CD4-positive, alpha-beta T cell treated with Interleukin-21 for 1 hour (primary cell): ENCODE measurements at places on chromosomes 13 and 19.

DNA sequence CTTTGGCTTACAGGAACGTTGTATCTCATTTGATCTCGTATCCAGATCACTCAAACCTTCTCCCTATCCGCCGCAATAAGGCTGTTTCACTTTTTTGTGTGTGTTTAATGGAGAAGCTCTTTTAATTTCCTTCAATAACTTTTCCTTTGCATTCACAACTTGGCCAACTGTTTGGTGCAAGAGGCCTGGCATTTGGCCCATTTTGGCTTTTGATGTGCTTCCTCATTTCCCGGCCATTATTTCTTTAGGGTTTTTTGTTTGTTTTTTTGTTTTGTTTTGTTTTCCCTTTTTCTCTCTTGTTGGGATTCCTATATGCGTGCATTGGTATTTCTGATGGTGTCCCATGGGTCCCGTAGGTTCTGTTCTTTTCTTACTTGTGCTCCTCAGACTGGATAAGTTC, 6.1 kb upstream of the UPF3A start:
- DNase-seq, result no peak

DNA sequence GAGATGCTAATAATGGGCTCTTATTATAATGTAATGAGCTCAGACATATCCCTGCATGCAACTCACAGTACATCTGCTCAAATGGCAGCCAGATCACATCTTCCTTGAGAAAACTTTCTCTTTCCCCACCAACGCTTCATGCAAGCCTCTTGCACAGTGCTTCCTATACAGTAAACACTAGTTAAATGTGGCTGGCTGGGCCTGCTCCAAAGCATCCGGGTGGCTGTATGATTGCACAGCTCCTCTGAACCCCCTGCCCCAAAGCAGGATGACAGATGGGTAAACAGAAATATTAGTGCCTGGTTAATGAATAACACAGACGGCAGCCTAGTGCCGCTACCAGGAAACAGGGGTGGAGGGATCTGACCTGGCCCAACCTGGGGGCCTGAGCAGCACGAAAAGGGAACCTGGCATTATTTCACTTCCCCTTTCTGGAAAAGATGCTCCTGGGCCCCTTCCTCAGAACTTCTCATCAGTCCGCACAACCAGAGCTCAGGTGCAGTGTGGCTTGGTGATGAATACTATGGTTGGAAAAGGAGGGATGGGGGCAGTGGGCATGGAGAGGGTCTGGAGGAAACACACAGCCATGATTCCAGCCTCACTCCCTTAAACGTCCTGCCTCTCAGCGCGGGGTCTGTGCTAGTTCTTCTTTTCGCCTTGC, 10.8 kb downstream of the FFAR2 start:
- no peak for DNase-seq

GRCh38 chr13:79349011-79349410, 57.0 kb downstream of the RBM26 start:
- no peak for DNase-seq

- no peak for DNase-seq
These were observed 22.4 kb downstream of the RANBP3 start for GRCh38 chr19:5955636-5955935.

- DNase-seq, result no peak
These were observed 11.3 kb downstream of the PCID2 start for GRCh38 chr13:113196970-113197737.

GRCh38 chr19:44576843-44577565, 36.4 kb upstream of the IGSF23 start:
- DNase-seq, result no peak

GRCh38 chr13:27670861-27671260, 49.2 kb downstream of the POLR1D start:
- DNase-seq, result no peak

DNA sequence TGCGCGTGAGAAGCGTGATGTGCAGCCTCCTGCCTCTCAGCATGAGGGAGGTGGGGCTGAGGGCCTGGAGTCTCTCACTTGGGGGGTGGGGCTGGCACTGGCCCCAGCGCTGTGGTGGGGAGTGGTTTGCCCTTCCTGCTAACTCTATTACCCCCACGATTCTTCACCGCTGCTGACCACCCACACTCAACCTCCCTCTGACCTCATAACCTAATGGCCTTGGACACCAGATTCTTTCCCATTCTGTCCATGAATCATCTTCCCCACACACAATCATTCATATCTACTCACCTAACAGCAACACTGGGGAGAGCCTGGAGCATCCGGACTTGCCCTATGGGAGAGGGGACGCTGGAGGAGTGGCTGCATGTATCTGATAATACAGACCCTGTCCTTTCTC, 8.7 kb downstream of the CD177 start:
- DNase-seq, result no peak

DNA sequence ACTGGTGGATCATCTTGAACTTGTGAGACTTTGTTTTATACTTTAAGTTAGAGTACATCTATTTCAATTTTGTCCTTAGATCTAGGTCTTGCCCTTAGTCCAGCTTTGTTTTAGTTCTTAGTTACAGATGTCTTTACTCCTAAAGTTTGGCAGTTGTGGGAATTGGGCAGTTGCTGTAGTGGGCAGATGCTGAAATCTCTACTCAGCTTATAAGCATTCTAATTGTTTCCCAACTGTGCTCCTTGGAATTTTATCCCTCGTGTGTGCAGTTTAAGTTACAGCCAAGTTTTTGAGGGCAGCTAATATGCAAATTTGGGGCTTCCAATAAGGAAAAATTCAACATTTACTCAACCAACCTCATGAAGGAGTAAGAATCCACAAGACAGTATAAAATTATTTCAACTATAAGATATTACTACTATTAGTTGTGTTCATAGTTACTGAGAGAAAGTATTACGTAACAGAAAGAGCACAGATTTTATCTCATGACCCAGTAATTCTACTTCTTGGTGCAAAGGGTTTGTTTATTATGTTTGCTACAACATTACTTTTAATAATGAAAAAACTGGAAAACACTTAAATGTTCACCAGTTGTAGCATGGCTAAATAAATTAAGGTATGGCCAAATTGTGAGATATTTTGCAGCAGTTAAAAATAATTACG, 32.9 kb downstream of the CCDC122 start:
- no peak for DNase-seq

DNA sequence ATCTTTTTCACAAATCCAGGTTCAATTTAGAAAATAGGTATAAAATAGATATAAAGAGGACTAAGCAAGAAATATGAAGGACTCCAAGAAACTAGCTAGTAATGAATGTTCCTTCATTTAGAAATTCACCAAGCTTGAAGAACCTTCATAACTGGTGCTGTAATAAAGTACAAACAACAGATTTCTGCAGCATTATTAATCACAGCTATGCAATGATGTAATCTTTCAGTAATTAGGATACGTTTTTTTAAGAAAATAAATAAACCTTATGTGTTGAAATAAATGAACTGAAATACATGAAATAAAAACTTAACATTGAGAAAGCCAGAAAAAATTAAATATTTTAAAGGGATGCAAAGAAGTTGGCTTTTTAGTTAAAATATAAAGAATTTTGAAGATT, 236.1 kb downstream of the RGCC start:
- DNase-seq, result no peak

DNA sequence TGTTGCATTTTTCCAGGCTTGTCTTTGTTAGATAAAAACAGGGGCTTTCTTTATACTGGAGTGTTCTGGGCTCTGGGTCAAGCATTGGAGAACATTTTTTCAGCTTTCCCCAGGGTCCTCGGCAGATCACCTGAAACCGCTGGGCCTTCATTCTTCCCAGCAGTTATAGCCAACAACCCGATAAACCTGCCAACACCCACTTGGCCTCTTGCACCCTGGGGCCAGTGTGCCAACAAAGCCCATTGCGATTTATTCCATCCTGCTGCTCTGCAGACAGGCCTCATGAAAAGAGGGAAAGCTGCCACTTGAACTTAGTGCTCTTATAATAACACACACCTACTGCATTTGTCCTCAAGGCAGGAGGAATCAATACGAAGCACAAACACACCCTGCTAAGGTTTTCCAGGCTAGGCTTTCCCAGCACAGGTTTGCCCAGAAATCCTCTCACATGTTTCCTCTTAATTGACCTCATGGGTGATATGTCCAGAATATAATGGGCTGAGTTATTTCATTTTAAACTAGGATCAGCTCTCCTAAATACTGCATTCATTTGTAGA, 669.3 kb downstream of the LIG4 start:
- DNase-seq, result no peak

- peak; percentile 33 for DNase-seq
These were observed 215.2 kb downstream of the NBEA start for GRCh38 chr13:35157143-35157755.

- DNase-seq, result peak; percentile 6
These were observed 344.6 kb downstream of the DNAJC15 start for GRCh38 chr13:43368003-43368402.

- DNase-seq, result no peak
These were observed 6.8 kb upstream of the SCN1B start for GRCh38 chr19:35023428-35023827.

DNA sequence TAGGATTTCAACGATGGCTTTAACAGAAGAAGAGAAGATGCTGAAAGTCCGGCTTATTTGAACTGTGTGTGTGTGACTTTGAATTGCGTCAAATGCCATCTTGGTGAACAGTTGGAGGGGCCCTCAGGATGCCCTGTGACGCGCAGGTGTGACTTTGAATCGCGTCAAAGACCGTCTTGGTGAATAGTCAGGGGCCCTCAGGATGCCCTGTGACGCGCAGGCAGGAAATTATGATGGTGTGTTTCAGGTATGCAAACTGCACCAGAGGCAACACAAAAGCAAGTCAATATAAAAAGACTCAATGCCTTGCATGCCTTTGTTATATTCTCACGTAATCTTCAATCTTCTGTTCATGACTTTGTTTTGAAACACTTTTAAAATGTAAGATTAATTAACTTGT, 29.2 kb downstream of the ATP11A start:
- no peak for DNase-seq

DNA sequence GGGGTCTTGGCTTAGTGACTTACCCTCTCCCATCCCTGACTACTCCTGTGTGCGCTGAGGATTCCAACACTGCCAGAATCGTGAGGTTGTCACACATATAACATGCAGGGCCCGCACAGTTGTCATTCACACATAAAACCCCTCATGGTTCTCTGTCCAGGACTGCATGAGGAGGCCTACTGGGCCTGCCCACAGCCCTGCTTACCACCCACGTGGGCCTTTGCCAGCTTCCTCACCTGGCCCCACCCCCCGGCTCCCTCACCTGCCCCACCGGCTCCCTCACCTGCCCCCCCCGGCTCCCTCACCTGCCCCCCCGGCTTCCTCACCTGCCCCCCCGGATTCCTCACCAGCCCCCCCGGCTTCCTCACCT, 197.2 kb downstream of the TEX29 start:
- no peak for DNase-seq

- no peak for DNase-seq
These were observed 35.8 kb upstream of the FLT1 start for GRCh38 chr13:28530729-28531076.

DNA sequence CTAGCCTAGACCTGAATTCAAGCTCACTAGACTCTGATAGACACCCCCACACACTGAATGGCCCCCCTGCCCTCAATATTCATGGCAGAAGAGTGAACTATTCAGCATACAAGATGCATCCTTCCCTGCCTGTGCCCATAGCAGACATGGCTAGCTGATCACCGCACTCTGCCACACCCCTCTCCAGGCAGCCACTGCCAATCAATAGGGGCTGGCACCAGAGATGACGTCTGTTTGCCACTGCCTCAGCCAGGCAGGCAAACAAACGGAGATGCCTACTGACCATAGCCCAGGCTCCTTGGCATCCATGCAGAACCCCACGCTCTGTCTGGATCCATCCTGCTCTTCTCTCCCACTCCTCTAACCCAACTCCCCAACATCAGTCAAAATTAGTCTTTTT, 13.8 kb upstream of the NPAS1 start:
- no peak for DNase-seq

- DNase-seq, result no peak
These were observed 682 bp upstream of the TEAD2 start for GRCh38 chr19:49362929-49363267.

- DNase-seq, result peak; percentile 15
These were observed 567 bp downstream of the EFNB2 start for GRCh38 chr13:106534639-106535551.

- DNase-seq, result no peak
These were observed 29.7 kb upstream of the RGCC start for GRCh38 chr13:41427666-41428065.

GRCh38 chr13:89136678-89137077, 1465.5 kb downstream of the SLITRK5 start:
- no peak for DNase-seq

DNA sequence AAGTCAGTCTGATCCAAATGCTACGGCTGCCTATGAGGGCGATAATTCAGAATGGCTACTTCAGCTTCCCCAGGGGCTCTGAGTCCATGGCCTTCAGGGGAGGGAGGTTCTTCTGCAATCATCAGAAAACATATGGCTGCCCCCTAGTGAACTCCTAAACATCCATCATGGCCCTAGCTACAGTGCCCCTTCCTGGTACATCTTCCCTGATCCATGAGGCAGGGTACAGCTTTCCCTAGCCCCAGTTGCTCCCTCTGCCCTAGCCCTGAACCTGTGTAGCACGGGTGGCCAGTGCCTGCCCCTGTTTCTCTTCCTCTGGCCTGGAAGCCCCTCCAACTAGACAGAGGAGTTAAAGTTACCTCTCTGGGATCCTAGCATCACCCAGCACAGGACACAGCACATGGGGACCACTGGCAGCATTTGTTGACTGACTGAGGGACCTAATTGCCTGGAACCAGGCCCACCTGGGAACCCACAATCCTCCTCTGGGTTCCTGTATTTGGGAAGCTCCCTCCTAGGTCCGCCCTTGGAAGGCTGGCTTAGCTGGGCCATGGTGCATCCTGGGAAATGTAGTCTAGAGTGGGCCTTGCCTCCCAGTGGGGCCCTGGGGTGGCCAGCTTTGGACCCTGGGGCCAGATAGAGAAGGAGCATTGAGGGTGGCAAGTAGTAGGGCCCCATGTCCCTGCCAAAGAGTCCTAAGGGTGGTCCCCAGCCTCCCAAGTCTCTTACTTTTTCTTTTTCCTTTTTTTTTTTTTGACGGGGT, 17.7 kb upstream of the SEMA6B start:
- DNase-seq, result no peak
